Sciatic nerve (tissue), 2 donors: ENCODE measurements at places on chromosomes 4 and X. TPM values are rescaled to one million over a fixed set of nuclear protein-coding genes. Genes with fewer than 3 reads are reported as not detected.

DNA sequence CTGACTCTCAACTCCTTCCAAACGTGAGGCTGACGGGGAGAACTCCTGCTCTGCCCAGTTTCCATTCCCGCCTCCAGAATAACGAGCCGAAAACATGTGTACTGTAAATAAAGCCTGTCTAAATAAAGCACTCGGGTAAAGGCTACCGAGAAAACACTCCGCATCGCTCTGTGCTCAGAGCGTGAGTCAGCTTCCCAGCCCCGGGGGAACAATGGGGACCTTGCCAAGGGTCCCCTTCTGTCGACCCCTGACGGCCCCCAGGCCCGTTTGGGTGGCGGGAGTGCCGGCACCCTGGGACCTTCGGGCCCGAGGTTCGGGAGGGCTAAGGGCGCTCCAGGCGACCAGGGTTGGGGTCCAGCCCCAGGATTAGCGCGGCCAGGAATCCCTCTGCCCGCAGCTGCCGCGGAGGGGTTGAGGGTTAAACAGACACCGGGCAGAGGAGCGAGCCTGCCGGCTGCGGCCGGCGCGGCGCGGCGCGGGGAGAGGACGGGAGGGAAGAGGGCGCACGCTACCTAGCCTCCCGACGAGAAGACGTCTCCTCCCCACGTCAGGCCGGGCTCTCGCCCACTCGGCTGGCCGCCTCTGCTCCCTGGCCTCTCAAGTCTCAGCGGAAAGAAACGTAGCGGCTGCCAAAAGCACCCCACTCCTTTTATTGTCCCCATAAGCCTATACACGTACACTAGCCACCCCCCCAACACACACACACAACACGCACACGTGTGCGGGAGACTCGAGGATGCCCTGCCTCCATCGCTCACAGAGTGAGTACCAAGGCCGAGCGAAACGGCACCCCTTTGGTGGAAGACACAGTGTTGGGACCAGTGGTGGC lies 85.5 kb downstream of the BCOR start:
- DNase-seq: peak; percentile 72

- DNase-seq: no peak
Measured at GRCh38 chrX:38941675-38942074, 140.4 kb downstream of the MID1IP1 start.

DNA sequence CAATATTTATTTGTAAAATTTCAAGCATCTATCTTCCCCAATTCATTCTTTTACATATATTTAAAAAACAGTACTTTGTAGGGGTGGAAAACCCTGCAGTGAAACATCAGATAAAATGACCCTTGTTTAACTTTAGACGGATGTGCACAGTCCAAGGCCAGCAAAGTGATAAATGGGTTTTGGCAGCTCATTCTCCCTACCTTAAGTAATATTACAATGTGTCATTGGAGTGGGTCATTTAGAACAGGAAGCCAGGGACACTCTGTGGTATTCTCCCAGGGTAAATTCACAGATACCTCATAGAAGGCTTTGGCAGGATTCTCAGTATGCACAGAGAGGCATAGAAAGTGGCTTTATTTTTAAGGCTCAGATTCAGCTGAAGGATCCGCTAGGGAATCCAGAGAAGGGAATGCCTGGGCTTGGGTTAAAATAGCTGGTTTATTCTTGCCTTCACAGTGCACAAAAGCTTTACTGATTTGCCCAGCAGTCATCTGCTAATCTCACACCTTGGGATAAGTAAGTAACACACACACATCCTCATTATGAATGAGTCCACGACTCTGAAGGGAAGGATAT lies 206.7 kb downstream of the RASL11B start:
- DNase-seq: no peak

GRCh38 chrX:75273483-75273882 lies 402 bp upstream of the UPRT start:
- DNase-seq: no peak

GRCh38 chr4:94500685-94501084 lies 48.9 kb downstream of the PDLIM5 start:
- DNase-seq: no peak

DNA sequence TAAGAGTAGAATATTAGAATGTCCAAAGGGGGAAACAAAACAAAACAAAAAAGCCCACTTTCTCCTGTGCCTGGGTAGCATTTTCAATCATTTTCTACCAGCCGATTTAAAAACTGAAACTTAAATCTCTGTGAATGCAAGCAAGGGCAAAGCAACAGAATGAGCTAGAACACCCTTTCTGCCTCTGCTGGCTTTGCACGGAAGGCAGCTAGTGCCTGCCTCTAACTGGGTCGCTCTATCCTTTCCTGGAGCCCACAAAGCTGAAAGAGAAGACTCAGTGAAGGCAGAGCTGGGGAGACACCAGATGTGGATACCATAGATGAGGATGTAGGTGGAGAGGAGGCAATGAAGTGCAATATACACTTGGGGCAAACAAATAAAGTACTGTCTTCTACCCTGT lies 248.9 kb upstream of the TTC29 start:
- no peak for DNase-seq

The AFM gene
- total RNA-seq: not detected

The PRSS12 gene
- total RNA-seq: 1.1 TPM
